Jurkat, Clone E6-1 (cell line): ENCODE measurements at places on chromosomes 12 and 14.

- DNase-seq = no peak
Observed at GRCh38 chr12:14249368-14249767, 116.1 kb upstream of the ATF7IP start.

DNA sequence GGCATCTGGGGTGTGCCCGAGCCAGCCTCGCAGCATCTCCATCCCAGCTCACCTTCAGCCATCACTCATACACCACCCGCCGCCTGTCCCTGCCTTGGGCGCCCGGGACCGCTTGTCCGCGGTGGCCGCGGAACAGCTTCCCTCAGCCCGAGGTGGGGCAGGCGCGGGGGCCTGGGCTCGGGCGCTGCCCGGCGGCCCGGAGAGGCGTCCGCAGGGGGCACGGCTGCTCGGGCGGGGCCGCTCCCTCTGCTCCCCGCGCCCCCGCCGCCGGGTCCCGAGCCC, 430 bp downstream of the SLC41A2 start:
- no peak for DNase-seq

- no peak for DNase-seq
Observed at GRCh38 chr12:6768437-6768914, 2.3 kb downstream of the PTMS start.

DNA sequence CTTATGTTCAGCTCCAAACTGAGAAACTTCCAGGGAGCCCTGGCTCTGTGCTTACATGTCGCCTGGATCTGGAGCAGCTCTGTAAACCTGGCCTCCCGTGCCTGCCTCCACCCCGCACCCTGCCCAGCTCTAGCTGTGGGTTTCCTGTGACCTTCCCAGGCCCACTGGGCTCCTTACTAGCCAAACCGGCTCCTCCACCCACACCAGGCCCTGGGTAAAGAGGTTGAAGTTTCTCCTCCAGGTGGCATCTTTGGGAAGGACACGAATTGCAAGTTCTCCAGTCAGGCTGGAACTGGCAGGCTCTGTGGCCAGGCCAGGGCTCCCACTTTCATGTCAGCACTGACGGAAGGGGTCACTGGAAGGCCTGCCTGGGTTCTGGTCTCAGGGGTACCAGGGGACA, 60.9 kb upstream of the ZFP36L1 start:
- no peak for DNase-seq

DNA sequence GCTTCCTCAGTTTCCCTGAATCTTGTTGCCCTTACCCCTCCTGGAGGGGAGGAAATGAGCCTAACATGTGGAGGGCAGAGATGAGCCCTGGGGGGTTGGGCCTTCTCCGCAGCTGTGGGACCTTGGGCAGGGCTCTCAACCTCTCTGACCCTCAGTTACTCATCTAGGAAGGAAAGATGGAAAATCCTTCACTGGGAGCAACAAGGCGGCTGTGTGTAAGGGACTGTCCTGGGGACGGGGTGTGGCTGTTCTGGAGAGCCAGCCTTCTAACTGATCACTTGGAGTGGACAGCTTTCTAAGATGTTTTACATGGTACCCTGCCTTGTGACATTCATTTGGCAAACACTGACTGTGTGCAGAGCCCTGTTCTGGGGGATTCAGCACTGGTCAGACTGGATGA, 14.7 kb downstream of the BEGAIN start:
- no peak for DNase-seq
